NCI-H446 treated with DMSO at 0.1 percent for 48 hours (cell line): ENCODE measurements at places on chromosomes 3 and 15.

- DNase-seq = no peak
Observed at GRCh38 chr3:120080836-120081235, 13.4 kb downstream of the GSK3B start.

DNA sequence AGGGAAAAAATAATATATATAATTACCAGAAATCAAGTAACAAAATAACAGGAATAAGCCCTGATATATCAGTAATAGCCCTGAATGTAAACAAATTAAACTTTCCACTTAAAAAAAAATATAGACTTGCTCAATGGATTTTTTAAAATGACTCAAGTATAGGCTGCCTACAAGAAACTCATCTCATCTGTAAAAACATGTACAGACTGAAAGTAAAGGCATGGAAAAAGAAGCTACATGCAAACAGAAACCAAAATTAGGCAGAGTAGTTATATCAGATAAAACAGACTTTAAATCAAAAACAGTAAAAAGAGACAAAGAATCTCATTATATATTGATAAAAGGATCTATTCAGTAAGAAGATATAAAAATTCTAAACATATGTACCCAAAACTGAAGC, 82.4 kb upstream of the STT3B start:
- DNase-seq = no peak

DNA sequence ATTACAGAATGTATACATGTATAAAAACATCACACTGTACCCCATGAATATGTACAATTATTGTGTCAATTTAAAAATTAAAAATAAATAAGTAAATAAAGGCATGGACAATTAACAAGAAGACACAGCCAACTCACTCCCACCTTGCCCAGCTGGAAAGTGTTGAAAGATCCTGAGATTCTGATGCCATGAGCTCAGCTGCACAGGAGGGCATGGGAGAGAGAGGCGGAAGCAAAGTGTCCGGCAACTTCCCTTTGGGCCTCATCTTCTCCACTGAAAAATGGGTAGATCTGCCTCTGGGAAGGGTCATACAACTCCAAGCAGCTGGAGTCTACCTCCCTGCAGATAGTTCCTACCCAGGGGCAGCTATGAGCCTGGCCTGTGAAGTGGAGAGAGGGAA, 277.3 kb downstream of the UACA start:
- DNase-seq = no peak

DNA sequence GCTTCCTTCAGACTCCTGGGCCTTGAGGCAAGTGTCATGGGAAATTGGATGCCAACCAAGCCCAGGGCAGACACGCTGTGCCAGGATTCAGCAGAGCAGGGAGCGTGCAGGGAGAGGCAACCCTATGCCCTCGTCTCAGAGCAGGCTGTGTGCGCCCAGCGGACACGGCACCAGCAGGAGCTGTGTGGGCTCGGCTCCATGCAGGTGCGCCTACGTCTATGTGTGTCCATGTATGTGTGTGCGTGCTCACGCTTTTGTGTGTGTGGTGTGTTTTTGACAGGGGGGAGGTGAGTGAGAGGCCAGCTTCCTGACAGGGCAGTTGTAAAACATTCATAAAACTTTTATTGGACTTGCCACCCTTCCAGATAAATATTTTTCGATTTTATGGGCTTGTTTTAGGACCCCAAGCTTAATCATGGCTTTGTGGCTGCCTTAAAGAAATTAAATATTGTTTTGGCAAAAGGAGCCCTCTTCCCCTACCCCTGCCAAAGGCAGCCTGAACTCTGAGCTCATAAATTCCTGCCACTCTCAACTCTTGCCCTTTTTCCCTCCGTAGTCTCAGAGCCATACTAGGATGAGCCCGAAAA, 84.4 kb downstream of the DNAJB8 start:
- DNase-seq = peak; percentile 32

DNA sequence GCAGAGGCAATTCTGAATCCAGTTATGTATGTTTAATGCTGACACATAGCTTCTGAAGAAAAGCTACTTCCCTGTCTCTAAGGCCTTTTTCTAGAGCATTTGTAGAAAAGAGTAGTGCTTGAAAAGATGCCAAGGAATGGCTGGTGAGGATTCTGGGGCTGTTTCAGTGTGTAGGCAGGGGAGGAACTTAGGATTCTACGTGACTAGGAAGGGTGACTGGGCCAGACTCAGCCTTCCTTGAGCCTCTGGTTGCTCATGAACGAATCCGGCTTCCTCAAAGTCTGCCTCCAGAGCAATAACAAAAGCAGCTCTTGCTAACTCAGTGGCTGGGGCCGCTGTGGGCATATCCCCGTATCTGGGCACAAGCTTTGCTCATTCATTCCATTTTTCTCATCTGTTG, 104.8 kb upstream of the WNT5A start:
- no peak for DNase-seq

DNA sequence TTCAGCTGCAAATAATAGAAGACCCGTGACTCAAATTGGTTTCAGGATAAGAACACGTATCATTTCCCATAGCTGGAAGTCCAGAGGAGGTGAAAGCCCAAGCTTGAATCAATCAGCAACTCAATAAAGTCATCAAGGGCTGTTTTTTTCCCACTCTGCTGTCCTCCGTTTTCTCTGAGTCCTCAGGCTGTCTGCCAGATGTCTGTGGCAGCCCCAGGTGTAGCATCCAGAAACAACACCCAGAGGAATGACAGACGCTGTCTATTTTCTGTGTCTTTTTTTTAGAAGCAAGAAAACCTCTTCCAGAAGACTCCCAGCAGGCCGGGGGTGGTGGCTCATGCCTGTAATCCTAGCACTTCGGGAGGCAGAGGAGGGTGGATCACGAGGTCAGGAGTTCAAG, 204.4 kb downstream of the FAM43A start:
- DNase-seq = no peak

GRCh38 chr3:150495563-150496168, 50.6 kb downstream of the SERP1 start:
- DNase-seq = peak; percentile 50

- no peak for DNase-seq
Observed at GRCh38 chr3:103730744-103731143, 1295.9 kb downstream of the ZPLD1 start.

DNA sequence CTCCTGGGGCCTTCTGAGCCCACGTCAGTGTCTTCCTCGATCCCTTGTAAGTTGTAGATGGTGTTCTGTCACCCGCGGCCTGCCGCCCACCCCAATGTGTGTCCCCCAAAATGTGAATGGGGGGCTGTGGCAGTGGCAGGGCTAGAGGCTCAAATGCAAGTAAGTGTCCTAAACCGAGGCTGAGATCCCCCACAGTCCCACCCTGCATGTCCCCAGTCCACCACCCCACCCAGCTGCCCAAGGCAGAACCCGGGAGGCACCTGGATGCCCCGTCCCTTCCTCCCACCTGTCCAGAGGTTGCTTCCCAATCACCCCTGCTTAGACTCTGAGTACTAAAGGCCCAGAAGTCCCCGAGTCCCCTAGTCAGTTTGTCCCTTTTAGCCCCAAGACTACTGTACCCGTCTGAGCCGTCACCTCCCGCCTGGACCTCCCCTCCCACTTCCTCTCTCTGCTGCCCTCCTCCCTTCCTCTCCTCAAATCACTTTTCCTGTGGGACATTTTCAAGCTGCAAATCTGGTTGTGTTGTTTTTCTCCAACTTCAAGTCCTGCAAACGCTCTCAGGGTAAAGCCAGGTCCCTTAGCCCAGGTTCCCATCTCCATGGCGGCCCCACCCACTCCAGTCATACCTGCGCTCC, 11.8 kb upstream of the PLXND1 start:
- no peak for DNase-seq

DNA sequence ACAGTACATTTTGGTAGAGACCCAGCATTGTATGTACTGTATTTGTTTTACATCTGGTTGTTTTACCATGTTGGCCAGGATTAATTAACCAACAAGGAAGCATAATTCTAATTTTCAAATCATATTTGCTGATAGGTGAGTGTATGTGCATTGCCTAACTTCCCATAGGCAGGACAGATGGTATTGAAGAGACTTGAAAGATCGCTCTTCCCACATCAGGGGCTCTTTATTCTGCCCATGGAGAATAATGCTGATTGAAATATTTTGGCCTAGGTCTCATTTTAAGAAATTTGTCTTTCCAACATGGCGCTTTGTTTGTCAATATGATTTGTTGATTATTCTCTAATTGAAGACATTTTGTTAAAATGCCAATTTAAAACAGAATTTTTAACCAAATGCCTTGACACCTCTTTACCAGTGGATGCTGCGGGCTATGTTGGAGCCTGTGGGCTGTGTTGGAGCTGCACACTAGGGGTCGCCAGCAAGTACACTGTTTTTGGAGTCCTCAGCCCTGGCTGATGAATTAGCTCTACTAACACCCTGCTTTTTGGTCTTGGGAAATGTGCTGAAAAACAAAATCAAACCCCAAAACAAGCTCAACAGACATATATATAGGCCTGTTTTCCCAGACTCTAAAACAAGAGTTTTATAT, 5.3 kb downstream of the P2RY12 start:
- DNase-seq = no peak

DNA sequence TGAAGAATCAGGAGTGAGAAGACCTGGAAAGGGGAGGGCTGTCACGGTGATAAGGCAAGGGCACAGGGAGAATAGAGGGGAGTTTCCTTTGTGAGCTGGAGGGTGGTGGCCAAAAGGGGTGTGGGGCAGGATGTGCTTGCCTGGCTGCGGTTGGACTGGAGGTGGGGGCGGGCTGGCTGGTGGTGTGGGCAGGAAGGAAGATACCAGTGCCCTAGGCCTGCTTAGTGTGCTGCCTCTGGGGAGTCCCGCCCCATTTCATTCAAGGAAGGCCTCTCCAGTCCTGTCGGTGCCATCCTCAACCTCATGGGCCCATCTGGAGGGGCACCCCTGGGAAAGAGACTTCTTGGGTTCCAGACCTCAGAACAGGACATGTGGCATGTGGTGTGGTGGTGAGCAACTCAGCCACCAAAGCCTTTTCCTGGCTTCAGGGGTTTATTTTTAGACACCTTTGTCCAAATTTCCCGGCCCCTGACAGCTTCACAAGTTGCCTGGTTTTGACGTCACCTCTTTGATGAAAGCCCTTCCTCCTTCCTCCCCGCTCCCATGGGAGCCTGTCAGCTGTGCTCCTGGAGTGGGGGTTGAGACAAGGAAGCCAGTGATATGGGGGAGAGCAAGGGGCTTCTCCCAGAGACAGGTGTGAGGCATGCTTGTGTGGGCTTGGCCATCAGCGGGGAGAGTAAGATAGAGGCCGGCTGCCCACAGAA, 15.6 kb downstream of the TEX264 start:
- DNase-seq = no peak

- DNase-seq = no peak
Observed at GRCh38 chr3:108209579-108209978, 12.6 kb downstream of the IFT57 start.

- no peak for DNase-seq
Observed at GRCh38 chr3:27089645-27090044, 279.5 kb downstream of the NEK10 start.

DNA sequence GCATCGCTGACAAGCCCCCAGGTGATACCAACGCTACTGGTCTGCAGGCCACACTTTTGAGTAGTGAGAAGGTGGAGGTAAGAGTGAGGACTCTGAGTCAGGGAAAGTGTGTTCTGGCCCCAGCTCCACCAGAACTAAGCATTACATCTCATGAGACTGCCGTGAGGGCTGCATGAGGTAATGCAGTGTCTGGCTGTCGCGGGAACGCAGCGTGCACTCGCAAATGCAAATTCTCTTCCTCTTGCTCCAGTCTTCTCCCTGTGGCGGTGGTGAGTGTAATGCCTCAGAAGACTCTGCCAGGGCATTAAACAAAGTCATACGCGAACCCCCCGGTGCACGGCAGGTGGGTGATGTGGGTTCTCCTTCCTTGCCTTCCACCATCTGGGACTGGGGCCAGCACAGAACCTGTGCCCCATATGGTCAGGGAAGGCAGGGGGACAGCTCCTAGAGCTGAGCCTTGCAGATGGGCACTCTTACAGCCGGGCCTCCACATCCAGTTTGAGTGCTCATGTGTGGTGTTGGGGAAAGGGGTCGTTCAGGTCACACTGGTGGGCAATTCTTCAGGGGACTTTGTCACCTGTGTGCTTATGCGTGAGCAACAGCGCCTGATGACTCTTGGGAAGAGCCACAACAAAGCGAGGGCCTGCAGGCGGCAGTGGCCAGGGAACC, 175.8 kb downstream of the XXYLT1 start:
- DNase-seq = no peak

DNA sequence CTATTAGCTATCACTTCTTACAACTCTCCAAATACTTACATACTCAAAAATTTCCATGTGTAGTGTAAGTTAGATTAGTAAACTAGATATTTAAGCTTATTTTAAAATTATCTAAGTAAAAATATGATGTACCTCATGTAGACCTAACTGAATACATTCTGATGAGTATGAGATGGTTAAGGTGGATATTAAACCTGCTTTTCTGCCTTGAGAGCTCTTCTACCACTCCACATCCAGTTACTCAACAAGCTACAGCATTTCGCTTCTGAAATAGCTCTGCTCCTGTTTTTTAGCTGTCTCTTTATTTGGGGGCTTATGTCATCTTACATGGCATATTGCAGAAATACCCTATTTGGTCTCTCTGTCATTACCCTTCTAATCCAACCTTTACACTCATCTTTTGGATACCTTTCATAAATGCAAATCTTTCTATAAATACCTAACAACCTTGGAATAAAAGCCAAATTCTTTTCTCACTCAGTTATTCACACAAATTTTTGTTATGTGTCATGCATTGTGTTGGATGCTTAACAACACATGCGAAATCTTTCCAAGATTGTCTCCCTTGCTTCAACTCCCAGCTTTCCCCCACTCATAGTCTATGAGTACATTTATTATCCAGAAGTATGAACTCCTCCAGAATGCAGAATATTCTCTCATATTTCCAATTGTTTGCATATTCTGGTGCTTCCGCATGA, 92.0 kb downstream of the ALCAM start:
- no peak for DNase-seq

DNA sequence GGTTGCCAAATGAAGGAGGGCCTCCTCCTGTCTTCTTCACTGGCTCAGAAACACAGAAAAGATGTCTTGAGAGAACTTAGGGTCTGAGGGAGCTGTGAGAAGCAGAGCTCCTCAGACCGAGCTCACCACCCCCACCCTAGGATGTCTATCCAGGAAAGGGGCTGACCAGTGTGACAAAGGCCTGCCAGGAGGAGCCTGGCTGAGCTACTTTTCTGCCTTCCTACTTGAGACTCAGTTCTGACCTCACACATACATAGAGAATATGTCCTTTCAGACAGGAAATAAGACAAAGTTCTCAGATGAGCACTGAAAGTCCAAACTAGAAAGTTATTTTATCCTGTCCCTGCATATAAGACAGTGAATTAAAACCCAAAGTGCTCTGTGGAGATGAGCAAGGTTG, 54.5 kb downstream of the KIF9 start:
- no peak for DNase-seq

- no peak for DNase-seq
Observed at GRCh38 chr3:4281991-4282390, 21.2 kb upstream of the SETMAR start.

GRCh38 chr15:60647246-60647645, 168.3 kb upstream of the ICE2 start:
- no peak for DNase-seq
